IMR-90 (cell line): ENCODE measurements at places on chromosomes 7 and 10. TPM values are rescaled to one million over a fixed set of nuclear protein-coding genes. Genes with fewer than 3 reads are reported as not detected.

DNA sequence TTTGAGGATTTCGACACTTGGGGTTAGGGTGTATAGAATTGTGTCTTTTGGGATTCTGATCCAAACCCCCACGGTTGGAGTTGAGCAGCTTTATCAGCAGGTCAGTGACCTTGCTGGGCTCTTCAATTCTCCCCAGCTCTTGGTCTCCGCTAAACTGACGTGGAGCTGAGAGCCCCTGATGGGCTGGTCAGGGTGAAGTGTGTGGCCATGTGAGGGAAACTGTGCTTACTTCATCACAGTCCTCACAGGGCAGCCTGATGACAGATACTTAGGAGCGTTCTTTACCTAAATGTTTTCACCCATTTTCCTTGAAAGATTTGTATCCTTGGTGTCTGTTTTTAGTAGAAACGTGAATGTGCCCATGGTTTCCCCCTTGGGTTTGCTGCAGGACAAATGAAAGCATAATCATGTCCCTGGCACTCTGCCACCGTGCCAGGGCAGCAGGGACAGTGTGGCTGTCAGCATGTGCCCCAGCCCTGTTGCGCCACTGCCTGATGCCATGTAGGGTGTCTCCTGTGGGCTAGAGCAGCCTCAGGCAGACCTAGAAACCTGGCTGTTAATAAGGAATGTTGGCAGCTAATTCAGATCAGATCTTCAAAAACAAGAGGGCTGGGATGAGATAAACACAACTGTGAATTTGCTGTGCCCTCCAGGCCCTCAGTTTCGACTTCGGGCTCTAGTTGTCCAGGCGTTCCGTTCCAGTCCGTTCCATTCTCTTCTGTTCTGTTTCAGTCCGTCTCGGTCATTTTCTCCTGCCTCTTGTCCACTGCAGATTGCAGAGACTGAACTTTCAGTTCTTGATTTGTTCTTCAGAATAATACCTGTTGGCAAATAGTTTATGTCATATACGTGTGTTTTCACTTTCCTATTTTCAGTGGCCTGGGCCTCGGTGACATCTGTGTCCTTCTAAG, 96.8 kb downstream of the TRRAP start:
- DNase-seq: no peak

Gene TUBB8
- not detected in 2 replicates for total RNA-seq

Gene INHBA
- total RNA-seq: 112 and 133 TPM in 2 replicates

DNA sequence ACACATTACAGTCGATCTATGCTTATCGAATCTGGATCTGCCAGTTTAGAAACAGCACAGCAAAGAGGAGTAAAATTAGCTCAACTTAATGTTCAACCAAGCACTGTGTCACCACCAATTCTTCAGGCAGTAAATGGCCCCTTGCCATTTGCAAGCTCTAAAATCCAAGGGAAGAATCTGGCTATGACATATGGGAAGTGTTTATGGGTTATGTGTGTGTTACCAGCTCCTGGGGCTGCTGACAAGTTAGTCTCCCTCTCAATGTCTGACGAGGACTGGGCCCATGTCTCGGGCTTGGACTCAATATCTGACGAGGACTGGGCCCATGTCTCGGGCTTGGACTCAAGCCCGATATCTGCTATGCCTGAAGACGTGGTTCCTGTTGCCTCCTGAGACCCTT, 5.7 kb upstream of the ITIH2 start:
- no peak for DNase-seq

Gene UNC5B
- 1.4 and 1.6 TPM in 2 replicates for total RNA-seq

DNA sequence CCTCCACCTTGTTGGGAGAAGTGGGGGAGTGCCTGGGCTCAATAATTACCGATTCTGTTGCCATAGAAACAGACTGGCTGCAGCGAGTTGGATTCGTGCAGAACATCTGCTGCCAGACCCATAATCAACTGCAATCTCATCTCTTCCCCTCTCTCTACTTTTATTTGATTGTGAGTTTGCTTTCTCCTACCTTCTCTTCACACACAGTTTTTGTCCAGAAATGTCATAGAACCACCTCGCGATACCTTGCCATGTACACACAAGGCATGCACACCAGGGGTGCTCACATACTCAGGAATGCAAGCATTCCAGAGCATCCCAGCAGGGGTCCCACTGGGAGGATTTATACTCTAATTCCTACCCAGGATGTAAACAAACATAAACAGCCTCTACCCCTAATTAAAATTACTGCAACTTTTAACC, 262.2 kb upstream of the AOAH start:
- no peak for DNase-seq

- no peak for DNase-seq
These were observed 1105.7 kb downstream of the XPNPEP1 start for GRCh38 chr10:108817584-108817983.

GRCh38 chr7:87027900-87028299, 31.6 kb downstream of the ELAPOR2 start:
- no peak for DNase-seq

Gene DGKB
- under 0.01 TPM in 1 of 2 replicates, not detected in the other for total RNA-seq

Gene INA
- 4.5 and 6.4 TPM in 2 replicates for total RNA-seq

- peak; percentile 52 for DNase-seq
These were observed 65.3 kb downstream of the OR13A1 start for GRCh38 chr10:45249978-45250693.

DNA sequence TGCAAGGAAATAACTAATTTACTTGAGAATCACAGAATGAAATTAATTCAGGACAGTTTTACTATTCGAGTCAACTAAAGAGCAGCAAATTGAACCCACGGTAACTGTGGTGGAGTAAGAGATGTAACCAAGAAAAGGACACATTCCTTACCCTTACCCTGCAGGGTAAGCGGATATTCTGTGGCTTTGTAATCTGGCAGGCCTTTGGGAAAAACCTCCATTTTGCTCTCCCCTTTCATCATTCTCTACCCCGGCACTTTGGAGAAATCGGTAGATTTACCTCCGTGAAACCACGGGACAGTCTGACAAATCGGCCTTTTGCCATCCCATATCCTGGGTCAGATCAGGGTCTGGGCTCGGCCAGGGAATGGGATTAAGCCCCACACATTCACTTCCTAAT, 18.4 kb downstream of the RCC1L start:
- DNase-seq: no peak

Gene PRF1
- total RNA-seq: not detected in 2 replicates

Gene ATRNL1
- total RNA-seq: 0.18 and 0.56 TPM in 2 replicates

DNA sequence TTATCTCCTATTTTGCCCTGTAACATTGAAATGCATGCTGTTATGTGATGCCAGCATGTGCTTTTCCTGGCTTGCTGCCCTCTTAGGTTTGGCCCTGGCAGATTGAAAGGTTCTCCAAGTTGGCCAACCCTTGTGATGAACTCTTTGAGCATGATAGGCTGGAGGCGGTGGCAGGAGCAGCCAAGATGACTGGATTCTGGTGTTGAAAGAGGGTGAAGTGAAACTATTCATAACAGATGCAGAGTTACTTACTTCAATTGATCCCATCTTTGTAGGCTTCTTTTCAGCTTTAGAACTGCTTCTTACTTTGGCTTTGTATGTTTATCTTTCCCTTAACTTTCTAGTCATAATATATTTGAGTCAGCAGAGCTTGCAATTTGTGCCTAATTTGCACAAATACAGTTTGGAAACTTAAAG, 57.6 kb downstream of the BICC1 start:
- DNase-seq: peak; percentile 68

- DNase-seq: no peak
These were observed 145.1 kb downstream of the KCNMA1 start for GRCh38 chr10:77492368-77492994.

Gene LRGUK
- total RNA-seq: under 0.01 TPM in 1 of 2 replicates, not detected in the other

GRCh38 chr10:35349389-35349915, 13.1 kb downstream of the CCNY start:
- no peak for DNase-seq

- DNase-seq: no peak
These were observed 35.4 kb upstream of the ARMS2 start for GRCh38 chr10:122419016-122419415.

GRCh38 chr7:51308696-51309095, 7.9 kb downstream of the COBL start:
- DNase-seq: no peak

DNA sequence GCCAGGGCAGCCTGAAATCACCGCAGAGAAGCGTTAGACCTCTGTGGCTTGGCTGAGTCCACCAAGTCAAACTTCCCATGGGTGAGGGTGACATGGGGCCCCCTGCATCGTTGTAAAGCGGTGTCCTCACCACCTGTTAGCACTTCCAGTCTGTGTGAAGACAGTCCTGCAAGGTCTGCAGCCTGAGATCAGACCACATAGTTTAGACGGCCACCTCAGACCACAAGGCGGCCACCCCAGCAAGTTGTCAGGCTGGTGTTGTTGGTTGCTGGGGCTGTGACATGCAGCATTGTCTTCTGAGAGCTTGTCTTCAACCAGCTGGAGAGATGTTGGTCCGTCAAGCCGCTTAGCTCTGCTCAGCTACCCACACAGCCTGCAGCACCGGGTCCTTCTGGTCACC, 44.1 kb upstream of the TARP start:
- no peak for DNase-seq

DNA sequence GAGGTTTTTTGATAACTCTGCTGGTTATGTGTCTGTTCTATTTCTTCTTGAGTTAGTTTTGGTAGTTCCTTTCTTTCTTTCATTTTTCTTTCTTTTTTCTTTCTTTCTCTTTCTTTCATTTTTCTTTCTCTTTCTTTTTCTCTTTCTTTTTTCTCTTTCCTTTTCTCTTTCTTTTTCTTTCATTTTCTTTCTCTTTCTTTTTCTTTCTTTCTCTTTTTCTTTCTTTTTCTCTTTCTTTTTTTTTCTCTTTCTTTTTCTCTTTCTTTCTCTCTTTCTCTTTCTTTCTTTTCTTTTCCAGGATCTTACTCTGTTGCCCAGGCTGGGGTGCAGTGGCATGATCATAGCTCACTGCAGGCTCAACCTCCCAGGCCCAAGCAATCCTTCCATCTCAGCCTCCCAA, 20.4 kb upstream of the RHBDD2 start:
- DNase-seq: no peak

- DNase-seq: peak; percentile 15
These were observed 19.0 kb upstream of the C10orf71 start for GRCh38 chr10:49280001-49280408.

DNA sequence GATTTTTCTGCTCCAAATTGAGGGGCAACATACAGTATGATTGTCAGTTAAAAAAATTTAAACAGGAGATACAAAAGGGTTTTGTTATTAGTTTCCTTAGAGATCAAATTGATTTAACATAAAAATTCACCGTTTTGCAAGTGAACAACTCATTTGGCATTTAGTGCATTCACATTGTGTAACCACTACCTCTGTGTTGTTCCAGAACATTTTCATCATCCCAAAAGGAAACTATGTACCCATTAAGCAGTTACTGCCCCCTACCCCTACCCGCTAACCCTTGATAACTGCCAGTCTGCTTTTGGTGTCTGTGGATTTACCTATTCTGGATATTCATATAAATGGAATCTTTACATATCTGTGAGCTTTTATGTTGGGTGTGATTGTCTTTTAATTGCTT, 3.1 kb downstream of the ZRANB1 start:
- DNase-seq: peak; percentile 52

- DNase-seq: no peak
These were observed 6.3 kb downstream of the TMEM176A start for GRCh38 chr7:150806863-150807262.

GRCh38 chr10:59106441-59106840, 70.0 kb upstream of the PHYHIPL start:
- no peak for DNase-seq

DNA sequence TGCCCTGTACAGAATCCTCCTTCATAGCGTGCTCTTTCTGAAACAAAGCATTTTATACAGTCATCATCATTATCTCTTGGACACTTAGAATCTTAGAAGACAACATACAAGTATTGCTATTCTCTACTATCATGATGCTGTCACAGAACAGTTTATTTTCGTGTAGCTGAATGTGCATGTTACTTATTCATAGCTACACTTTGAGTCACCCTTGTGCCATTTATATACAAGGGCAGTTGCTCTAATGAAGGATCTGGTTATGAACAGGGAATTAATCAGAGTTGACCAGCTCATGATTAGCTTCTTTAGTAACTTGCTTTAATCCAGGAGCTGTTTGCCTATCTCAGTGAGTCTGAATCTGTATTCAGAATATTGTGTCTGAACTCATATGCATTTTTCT, 11.2 kb downstream of the CASP2 start:
- peak; percentile 85 for DNase-seq

- no peak for DNase-seq
These were observed 122.0 kb downstream of the SKIDA1 start for GRCh38 chr10:21403256-21404015.

GRCh38 chr10:6133331-6134098, 44.7 kb downstream of the RBM17 start:
- DNase-seq: no peak

GRCh38 chr7:142607351-142607750, 141.9 kb upstream of the PRSS1 start:
- DNase-seq: no peak

GRCh38 chr7:957418-958220, 3.1 kb upstream of the ADAP1 start:
- DNase-seq: no peak
